ENCODE measurements at places on chromosomes 5 and 9.
A peak's percentile ranks its signal among the peaks of the same experiment; 100 is the strongest.

DNA sequence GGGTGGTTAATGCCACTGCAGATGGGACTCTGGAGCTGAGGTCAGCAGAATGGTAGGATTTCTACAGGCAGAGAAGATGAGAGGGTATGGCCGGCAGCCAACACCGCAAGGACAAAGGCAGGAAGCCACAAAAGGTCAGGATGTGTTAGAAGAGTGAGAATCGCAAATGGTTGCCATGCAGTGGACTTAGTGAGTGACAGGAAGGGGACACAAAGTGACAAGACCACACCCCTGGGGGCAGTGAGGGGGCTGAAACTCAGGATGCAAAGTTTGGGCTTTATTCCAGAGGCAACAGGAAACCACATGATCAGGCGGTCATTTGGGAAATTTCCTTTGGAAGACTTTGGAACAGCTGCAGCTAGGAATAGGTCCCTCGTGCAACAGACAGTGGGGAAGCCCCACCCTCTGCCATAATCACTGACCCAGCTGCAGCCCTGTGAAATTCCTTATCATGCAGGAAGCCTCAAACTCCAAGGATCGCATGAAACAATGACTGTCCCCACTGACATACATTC, 14.2 kb upstream of the CCDC180 start:
- peak; percentile 41 for DNase-seq

DNA sequence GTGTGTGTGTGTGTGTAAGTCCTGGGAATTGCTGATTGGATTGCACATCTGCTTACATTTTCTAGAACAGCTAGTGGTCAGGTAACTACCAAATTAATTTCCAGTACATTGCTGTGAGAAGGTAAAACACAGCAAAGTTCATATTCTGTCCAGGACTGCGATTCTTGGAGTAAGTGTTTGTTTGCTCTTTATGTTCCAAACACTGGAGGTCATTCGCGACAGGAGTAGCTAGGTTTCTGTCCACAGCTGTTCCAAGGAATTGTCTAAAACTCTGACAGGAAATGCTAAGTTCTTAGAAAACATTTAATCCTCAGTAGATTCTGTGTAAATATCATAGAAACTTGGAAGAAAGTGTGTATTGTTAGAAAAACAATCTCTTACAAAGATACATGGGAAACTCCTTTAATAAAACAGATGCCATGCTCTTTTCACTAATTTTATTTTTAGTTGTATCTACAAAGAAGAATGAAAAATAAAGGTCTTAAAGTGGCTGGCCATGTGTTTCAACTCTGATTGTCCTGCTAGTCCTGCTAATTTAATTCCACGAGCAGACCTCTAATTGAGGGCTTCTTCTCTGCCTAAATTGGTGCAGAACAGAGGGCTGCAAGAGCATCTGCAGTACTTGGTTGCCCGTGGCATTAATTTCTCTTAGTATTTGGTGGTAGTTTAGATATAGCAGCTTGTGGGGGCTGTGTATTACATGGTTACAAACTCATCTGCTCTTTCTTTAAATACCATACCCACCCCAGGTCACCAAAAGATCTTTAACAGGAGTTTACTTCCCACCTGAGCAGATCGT, 464.5 kb downstream of the RASEF start:
- no peak for DNase-seq

DNA sequence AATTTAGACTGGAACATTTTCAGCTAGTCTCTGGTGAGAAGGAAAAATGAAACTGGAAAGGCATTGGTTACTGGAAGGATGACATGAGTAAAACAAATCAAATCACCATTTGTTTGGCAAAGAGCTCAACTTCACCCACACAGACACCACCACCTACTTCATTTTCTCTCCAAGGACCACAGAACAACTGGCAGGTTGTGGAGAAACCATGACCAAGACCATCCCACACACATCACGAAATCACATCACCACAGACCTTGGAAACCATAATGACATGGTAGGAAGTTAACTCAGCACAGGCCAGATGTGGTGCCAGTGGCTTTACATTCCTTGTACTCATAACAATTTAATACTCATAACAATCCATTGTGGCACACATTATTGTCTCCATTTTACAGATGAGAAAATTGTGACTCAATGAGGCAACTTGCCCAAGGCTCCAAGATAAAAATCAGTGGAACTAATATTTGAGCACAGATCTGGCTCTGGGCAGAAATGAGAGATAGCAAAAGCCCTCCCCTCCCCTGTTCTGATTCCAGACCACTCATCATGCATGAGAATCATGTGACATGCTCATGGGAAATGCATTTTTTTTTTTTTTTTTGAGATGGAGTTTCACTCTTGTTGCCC, 7.5 kb downstream of the OR1K1 start:
- no peak for DNase-seq

DNA sequence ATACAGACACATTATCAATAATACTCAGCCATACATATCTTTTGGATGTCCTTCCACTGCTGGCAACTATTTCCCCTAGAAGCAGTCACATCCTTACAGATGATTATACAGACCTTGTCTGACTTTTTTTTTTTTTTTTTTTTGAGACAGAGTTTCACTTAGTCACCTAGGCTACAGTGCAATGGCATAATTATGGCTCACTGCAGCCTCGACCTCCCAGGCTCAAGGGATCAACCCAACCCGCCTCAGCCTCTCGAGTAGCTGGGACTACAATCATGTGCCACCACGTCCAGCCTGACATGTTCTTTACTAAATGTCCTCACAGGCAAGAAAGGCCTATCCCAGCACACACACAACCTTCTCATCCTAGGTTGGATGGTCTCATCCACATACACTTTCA, 24.0 kb downstream of the NR6A1 start:
- no peak for DNase-seq

DNA sequence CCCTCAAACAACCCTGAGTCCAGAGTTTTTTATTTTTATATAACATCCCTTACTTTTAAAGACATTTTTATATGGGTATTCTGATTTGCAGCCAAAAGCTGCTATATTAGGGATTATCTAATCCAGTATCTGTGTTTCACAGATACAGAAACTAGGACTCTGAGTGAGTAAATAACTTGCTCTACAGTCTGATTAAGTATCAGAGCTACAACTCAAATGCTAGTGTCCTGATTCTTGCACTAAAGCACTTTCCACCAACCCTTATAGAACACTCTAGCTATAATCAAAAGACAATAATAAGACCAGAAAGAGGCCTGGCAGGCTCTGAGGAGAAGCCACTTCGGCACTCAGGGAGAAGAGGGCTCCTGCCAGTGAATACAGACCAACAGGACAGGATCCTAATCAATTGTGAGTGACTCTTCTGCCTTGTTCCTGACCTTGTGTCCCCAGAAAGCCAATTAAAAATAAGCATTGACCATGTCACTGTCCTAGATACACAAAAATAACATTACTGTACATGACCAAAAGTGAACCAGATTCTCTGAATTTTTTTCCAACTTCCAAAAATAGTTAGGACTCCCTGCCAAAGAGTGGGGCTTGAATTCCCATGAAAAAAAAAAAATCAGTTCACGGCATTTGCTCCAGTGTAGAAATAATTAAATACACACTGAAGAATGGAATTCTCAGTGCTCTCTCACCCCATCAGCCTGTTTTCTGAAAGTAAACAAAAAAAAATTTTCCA, 63.6 kb upstream of the MAP3K1 start:
- DNase-seq = no peak

DNA sequence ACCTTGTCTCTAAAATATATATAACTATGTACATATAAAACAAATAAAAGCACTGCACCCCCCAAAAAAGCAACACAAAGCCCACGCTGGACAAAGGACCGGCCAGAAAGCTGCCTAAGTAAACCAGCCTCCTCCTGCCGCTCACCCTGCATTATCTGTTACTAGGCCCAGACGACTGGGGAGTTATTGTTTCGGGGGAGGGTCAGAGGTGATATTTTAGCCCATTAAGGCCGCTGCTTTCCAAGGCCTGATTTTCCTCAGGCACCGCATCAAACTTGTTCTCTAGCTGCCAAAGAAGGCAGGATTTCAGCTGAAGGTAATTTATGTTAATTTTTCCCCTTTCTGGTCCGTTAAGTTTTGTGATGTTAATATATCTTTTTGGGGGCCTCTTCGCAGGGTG, 44.0 kb upstream of the CTNNA1 start:
- DNase-seq = no peak

- no peak for DNase-seq
These were observed 6.2 kb downstream of the PARP8 start for GRCh38 chr5:50672663-50673062.

DNA sequence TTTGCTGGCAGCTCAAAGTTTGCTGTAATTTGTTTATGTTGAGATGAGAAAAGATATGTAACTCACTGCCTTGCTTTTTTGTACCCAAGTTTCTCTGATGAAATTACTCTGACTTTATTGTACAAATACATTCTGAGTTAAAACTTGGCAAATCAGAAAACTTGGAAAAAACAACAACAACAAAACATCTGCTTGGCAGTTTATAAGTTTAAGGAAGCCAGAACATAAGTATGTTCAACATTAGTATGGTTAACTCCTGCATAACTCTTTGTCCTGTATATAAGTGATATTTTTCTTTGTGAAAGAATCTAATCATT, 233.1 kb downstream of the MAST4 start:
- no peak for DNase-seq

DNA sequence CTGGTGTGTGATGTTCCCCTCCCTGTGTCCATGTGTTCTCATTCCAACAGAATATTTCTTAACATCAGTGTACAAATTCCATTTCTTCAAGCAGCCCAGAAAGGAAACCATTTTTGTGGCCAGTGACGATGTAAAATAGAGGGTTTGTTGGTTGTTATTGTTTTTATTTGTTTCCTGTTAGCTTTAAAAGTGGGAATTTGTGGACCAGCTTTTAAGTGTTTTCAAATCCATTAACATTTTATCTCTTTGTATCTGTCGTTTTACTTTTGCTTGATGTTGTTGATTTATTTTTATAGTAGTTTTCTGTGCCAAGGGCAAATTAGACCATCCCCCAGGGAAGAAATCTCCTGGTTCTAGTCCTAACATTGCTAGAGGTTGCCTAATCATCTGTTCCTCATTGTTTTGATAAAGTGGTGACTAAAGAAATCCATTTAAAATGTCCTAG, 100.0 kb downstream of the GDNF start:
- no peak for DNase-seq

DNA sequence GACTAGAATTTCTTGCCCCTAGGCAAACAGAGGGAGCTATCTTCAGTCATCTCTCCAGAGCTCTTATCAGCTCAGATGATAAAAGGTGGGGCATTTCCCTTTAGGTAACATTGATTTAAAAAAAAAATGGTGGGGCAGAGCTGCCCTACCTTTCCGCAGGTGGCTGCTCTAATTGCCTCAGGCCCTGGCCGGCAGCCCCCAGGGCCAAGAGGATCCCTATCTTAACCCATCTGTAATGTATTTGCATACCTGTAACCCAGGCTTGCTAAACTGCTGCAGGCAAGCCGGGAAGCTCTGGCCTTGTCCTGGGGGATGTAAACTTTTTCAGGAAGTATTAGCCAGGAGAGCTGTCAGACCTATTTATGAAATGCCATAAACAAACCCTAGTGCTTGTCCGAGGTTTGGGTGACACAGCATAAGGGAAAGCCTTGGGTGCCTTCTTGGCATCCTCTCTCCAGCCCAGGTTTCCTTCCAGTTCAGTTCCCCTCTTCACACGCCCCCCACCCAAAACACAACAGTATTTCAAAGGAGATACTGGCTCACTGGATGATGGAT, 20.9 kb upstream of the ZSWIM6 start:
- no peak for DNase-seq

GRCh38 chr9:137227054-137227852, at the start of gene RNF224:
Gene RNF224 (plus strand): TSS chr9:137227502. CDS start chr9:137228336, 834 bp downstream.
- peak; percentile 58 for DNase-seq

DNA sequence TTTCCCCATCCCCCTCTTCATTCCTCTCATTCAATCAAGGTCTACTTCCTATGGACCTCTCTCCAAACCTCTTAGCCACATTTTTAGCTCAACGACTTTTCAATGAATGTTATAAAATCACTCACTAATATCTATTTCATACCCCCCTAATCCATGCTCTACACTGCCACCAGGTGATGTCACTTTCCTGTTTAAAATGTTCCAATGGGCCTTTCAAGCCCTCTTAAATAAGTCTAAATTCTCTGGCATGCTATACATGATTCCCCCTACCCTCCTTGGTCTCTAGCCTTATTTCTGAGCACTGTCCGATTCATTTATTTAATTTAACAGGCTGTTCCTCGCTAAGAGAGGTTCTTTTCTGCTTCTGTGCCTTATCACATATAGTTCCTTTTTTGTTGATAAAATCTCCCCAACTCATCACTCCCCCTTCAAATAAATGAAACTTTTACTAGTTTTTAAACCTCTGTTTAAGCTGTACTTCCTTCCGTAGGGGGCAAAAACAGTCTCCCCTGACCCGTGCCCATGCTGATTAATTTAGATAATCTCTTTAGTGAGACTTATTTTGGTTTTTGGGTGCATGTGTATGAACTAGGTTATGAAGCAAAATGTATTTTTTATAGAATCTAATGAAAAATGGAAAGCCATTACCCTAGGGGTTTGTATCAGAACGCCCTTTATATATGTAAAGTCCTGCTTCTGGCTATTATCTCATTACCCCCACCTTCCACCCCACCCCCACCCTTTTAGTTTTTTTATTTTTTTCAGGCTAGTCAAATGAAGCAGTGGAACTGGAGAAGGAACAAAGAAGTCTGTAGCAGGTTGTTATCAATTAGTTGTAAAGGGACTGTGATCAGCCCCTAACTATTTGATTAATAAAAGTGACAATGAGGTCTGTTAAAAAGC, 9.0 kb downstream of the ABHD17B start:
- DNase-seq = no peak

- no peak for DNase-seq
These were observed 188.2 kb upstream of the SLC27A6 start for GRCh38 chr5:128777052-128777451.

DNA sequence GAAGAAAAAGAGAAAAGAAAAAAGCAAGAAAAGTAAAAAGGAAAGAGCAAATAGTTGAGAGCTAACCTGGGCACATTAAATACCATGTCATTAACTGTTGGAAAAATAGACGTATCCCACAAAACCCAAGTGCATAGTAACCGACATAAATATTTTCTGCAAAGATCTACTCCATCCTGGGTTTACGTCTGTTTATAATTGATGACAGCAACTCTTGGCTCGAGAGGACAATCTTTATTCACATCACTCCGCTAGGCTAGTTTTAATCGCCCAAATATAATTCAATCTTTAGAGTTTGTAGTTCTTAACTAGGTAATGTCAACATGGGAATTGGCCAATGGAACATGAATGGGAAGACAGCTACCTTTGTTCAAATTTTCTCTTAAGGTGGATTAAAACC, 321.7 kb upstream of the TNC start:
- DNase-seq = no peak

- peak; percentile 54 for DNase-seq
These were observed 8.6 kb upstream of the ANKRD33B start for GRCh38 chr5:10555277-10555684.

DNA sequence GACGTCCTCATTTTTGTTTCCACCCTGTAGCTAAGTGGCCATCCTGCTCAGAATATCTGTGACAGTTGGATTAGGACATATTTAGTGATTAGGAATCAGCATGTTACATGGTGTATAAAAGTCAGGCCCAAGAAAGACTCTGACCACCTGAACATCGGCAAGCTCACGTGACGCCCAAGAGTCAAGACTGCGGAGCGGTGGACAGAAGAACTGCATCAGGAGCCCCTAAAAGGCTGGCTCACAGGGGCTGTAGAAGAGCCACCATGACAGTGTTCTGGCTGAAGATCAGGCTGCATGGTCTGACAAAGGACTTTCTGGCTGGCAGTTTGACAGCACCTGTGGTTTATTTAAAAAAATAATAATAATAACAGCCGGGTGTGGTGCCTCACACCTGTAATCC, 185.3 kb downstream of the AUH start:
- DNase-seq = no peak

GRCh38 chr9:34490360-34490759, 31.8 kb downstream of the DNAI1 start:
- DNase-seq = no peak

- DNase-seq = no peak
These were observed 1746.4 kb downstream of the EFNA5 start for GRCh38 chr5:105924366-105924765.

Measured in brain microvascular endothelial cell (primary cell).